ENCODE measurements at places on chromosomes 5 and 9.

- peak; percentile 45 for DNase-seq
Measured at GRCh38 chr5:144549580-144549979, 378.9 kb downstream of the KCTD16 start.

GRCh38 chr5:124906339-124907097 is 160.1 kb upstream of the ZNF608 start:
- DNase-seq: peak; percentile 91

DNA sequence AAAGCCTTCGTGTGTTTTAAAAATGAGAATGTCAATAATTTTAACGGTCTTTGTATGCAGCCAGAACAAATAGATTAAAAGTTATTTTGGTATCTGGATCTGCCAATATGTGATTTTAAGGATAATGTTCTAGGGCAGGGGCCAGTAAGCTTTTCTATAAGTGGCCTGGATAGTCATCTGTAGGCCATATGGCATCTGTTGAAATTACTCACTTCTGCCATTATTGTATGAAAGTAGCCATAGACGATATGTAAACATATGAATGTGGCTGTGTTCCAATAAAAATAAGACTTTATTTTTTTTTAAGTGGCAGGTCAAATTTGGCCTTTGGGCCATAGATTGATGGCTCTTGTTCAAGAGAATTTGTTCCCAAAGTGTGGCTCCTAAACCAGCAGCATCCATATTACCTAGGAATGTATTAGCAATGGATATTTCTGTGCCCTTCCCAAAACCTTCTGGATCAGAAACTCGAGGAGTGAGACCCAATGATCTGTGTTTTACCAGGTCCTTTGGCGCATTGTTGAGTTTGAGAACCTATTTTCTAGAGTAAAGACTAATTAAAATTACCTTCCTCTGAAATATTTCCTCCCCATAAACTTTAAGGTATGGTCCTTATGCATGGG is 55.9 kb downstream of the C6 start:
- no peak for DNase-seq

- no peak for DNase-seq
Measured at GRCh38 chr5:122591828-122592227, 183.1 kb upstream of the SNX2 start.

DNA sequence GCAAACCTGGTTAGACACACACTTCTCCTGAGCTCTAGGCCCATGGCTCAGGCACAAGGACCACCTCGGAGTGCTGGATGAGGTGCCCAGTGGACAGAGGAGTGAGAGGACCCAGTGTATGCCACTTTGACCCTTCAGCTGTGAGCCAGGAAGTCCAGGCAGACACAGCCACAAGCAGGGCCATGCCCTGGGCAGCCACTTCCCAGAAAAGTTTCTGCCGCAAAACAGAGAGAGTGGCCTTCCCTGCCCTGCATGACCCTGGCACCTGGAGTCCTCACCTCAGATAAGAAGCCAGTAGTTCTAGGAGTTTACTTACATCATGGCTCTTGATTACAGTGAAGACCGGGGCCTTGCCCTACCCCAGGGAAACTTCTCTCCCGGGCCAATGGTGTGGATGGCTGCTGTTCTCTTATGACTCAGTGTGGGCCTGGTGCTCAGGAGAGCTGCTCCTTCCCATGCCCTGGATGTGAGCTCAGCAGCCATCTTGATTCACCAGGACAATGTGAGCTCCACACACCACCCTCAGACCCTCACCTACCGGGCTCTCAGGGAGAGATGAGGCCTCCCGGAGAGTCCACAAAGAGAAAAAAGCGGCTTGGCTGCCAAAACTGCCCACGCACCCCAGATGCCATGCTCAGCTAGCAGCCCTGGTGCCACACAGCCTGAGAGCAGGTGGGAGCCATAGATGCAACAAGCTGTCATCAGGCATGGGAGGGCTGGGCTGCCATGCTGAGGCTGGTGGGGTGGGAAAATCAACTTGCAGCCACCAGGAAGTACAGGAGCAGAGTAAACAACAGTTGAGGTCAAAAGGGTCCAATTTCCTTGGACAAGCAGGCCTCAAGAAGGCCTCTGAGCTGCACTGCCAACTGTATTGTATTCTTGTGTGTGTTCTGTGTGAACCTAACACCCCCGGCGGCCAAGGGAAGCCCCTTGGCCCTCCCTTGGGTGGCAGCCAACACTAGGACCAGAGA is 11.7 kb upstream of the IRF1 start:
- no peak for DNase-seq

- DNase-seq: no peak
Measured at GRCh38 chr9:13929013-13929412, 384.9 kb downstream of the NFIB start.

DNA sequence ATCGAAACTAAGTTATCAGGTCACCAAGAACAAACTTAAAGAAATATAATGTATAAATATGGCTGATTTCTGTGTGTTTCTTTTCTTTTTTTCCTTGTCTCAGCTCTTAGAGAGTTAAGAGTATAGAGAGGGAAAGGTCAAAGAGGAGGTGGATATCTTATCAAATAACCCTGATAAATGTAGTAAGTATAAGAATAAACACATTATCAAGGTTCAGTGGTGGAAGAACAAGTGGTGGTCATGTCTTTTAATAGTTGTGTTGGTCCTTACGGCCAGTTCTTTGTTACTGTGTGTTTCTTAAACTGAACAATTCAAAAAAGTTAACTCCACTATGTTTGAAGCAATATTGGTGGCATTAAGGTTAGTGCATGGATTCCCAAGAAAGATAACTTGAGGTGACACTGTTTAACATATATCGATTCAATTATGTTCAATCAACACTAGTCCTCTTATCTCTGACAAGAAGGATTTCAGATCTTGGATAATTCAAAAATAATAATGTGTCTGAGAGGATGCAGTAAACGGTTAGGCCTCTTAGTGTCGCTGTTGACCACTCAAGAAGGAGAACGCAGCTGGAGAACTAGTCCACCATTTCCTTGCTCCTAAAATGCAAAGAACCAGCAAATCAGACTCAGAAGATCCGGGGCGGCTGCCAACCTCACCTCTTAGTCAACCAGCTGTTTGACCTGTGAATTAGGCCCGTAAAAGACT is at the start of gene PCDHGA3:
Gene PCDHGA3 (plus strand): TSS at position 588 of the 711 bp plus-strand sequence. CDS start 205 bp downstream, outside the sequence.
- peak; percentile 57 for DNase-seq

GRCh38 chr5:50463726-50464125 is 22.6 kb upstream of the EMB start:
- no peak for DNase-seq

GRCh38 chr5:177393206-177393765 is 7.2 kb downstream of the PFN3 start:
- no peak for DNase-seq

- DNase-seq: no peak
Measured at GRCh38 chr5:40823459-40823858, 11.6 kb downstream of the RPL37 start.

DNA sequence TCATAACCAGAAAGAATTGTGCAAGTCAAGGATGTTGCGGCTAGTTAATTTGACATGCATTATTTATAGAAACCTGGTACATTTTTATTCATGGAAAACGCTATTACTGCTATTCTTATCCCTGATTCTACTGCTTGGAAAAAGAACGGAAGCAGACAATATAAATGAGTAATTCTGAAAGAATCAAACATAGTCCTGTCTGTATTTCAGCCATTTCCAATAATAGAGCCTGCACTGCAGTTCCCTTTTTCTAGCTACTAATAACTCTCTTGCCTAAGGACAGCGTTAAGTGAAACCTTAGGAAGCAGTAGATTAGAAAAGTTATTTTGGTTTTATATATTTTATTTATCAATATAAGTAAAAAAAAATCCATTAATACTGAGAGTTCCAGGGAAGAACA is 414.9 kb downstream of the CYLC2 start:
- DNase-seq: peak; percentile 4

GRCh38 chr5:68239487-68239886 is 23.9 kb downstream of the PIK3R1 start:
- peak; percentile 74 for DNase-seq

- no peak for DNase-seq
Measured at GRCh38 chr5:67021031-67021430, 175.6 kb downstream of the CD180 start.

DNA sequence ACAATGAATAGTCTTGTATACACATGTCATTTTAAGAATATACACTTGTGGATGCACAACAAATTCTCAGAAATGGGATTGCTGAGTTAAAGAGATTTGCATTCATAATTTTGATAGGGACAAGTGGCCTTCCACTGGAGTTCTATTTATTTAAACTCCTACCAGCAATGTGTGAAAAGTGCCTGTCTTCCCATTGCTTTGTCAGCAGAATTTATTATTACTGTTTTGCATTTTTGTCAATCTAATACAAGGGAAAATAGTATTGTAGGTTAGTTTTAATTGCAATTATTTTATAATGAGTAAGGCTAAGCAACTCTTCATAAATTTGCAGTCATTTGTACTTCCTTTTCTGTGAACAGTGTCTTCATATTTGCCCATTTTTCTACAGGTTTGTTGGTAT is 55.0 kb downstream of the C9orf57 start:
- no peak for DNase-seq

DNA sequence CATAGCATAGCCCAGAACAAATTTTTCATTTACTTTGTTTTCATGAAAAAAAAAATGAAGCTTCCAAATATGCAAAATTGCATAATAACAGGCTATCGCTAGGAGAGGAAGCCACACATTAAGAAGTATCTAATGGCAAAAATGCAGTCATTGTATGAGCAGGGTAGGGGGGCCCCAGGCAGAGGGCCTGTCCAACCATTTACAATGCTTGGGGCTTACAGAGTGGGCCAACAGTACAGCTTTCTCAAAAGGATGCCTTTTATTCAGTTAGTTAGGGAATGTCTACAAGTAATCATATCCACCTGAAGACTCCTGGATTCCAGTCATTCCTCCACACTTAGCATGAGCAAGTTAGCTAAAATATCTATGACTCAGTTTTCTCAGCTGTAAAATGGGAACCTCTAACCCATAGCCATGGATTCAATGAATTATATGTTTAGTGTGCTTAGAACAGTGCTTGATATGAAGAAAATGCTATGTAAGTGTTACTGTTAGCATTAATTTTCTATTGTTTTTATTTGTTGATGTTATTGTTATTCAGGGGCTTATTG is 117.7 kb downstream of the GAS1 start:
- peak; percentile 47 for DNase-seq

GRCh38 chr5:112106878-112107277 is 312.2 kb downstream of the EPB41L4A start:
- no peak for DNase-seq

GRCh38 chr5:167096816-167097215 is 1194.6 kb upstream of the WWC1 start:
- DNase-seq: peak; percentile 3

DNA sequence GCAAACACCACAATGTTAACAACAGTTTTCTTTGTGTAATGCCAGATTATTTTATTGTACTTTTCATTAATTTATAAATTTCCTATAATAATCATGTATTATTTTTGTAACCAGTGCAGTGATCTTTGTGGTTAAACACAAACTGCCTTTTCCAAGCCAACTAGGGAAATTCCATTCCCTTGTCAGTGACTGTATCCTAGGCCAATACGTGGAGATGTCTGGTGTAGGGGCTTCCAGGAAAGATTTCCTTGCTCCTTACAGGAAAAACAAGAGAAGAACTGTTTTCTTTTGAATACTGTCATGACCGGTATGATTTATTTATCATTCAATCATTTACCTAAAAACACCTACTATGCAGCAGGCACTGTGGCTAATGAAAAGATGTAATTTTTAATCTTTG is 31.4 kb downstream of the FANCC start:
- DNase-seq: no peak

- DNase-seq: no peak
Measured at GRCh38 chr9:136964171-136964689, 12.2 kb downstream of the LCN12 start.

DNA sequence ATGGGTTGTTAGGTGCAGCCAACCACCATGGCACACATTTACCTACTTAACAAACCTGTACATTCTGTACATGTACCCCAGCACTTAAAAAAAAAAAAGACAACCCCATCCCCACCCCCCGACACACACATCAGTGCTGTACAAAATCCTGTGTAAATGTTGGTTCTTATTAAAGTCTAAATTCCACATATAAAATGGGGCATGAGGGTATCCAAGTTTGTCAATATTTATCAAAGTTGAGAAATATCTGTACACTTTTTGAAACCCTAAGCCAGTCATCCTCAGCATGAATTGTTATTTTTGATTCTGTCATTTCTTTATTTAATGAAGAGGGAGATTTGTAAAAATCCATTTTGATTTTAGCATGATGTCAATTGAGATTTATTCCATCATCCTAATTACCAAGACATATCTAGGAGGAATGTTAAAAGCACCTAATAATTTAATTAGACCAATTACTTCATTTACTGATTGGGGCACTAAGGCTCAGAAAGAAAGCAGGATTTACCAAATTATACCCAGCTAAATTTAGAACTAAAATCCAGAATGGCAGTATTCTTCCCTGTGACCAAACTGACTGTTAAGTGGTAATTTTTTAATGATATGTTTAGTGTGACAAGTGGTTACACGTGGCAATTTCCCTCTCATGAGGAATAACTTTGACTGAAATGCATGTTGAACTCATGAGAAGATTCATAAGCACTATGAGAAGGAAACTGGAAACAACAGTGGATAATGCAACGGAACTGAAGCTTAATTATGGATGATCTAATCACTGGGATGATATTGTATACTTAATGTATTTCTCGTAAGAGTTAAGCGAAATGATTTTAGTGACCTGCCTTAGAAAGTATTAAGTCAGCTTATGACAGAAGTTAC is 195.9 kb downstream of the SGCD start:
- DNase-seq: no peak

DNA sequence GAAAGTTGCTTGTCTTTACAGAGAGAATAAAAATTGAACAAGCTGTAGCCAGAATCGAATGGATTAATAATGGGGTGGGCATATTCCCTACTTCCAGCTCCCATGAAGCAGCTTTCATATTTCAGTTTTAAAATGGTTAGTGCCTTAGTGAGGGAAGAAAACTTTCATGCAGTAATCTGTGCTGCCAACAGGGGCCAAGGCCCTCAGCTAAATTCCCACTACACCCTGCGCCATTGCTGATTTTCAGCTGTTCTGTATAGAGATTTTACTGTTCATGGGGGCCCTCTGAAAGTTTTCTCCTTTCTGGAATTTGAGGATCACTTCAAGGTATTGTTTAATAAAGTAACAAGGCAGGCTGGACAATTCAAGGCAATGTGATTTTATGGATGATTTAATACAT is 58.2 kb downstream of the CAST start:
- DNase-seq: no peak

DNA sequence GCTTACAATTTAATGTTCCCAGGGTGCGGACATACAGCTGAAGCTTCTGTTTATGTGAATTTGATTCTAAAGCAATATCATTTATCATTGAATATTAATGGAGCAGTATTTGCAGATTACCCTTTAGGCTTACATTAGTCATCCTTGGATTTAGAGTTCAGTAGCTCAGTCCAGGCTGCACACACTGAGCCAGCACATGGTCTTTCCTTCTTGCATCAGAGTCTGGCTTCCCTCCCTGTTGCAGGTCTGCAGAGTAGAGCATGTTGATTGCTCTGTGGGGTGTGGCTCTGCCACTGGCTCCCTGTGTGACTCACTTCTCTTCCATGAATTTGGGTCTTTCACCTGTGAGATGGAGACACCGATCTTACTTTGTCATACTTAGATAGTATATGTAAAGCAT is 36.8 kb downstream of the NSG2 start:
- DNase-seq: no peak

GRCh38 chr5:83441747-83442146 is 29.8 kb upstream of the VCAN start:
- no peak for DNase-seq

- no peak for DNase-seq
Measured at GRCh38 chr5:108367679-108368334, 14.1 kb downstream of the FBXL17 start.
